Lung (tissue), 17 donors: ENCODE measurements at places on chromosomes 13 and 19.

DNA sequence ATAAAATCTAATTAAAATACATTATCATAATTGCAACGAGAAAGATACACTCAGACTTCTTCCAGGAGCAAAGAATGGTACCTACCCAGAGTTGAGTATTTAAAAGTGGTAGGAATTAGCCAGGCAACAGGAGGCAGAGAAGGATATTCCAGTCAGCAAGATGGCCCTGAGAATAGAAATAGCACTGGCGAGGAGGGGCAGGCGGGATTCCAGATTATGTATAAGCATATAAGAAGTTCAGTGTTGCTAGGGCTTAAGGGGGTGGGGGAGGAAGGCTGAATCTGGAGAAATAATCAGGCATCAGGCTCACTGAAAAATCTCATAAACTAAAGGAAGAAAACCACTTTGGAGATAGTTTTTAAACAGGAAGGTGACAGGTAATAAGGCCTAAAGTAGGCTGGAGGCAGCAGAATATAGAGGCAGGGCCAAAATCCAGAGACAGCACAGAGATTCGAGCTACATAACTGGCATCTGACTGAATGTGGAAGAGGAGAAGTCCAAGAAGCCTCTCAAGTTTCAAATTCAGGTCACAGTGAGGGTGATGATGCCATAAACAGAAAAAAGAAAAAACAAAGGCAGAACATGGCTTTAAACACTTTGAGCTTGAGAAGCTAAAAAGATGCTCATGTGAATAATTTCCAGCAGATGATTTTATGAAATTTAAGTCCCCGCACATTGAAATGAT, 7.5 kb downstream of the KPNA3 start:
- no peak for DNase-seq
- no peaks in the 10 kb centered on the region for H3K36me3 ChIP-seq
- H3K27me3 ChIP-seq = no peaks in the 10 kb centered on the region
- no peak overlapping the region for H3K4me3 ChIP-seq

DNA sequence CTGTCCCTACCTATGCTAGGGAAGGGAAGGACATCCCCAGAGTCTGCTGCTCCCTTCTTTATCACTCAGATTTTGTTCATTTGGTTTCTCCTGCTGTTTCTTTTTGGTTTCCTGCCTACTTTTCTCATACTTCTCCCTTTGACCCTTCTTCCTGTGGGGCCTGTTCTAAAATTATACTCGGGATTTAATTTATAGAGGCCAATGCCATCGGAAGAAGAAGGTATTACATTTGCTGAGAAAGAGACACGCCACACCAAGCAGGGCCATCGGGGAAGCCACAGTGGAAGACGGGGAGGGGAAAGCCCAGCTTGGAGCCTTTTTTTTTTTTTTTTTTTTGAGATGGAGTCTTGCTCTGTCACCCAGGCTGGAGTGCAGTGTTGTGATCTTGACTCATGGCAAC, 46.8 kb upstream of the FARP1 start:
- H3K27ac ChIP-seq = no peak overlapping the region
- H3K4me3 ChIP-seq = no peak overlapping the region
- no peaks in the 10 kb centered on the region for H3K27me3 ChIP-seq
- no peak for DNase-seq
- H3K4me1 ChIP-seq = no peaks in the 10 kb centered on the region

- H3K27me3 ChIP-seq = no peaks in the 10 kb centered on the region
- no peak for DNase-seq
- H3K4me3 ChIP-seq = peak overlapping the region; percentile 87
- H3K4me1 ChIP-seq = peaks cover 4% of the 10 kb centered on the region
- H3K27ac ChIP-seq = no peak overlapping the region
- no peaks in the 10 kb centered on the region for H3K36me3 ChIP-seq
Observed at GRCh38 chr19:16497042-16497441, 848 bp downstream of the C19orf44 start.

DNA sequence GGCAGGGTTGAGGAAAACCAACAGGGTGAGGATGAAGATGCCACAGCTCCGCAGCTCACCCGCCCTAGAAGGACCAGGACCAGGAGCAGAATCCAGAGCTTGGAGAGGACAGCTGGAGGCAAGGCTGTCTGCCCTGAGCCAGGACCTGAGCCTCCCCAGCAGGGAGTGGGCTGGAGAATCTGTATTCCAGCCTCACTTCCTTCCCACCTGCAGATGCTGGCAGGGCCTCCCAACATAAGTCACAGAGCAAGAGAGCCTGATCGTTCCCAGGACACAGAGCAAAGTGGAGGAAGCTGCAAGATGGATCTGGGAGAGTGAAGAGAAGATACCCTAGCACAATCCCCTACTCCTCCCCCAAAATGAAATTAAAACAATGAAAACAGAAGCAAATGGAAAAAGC, 61.7 kb upstream of the WASF3 start:
- no peak for DNase-seq
- H3K27ac ChIP-seq = no peak overlapping the region
- H3K4me3 ChIP-seq = no peak overlapping the region
- H3K27me3 ChIP-seq = peaks cover 2% of the 10 kb centered on the region
- H3K36me3 ChIP-seq = no peaks in the 10 kb centered on the region
- no peaks in the 10 kb centered on the region for H3K4me1 ChIP-seq
